ENCODE measurements at places on chromosomes 2 and 18.

DNA sequence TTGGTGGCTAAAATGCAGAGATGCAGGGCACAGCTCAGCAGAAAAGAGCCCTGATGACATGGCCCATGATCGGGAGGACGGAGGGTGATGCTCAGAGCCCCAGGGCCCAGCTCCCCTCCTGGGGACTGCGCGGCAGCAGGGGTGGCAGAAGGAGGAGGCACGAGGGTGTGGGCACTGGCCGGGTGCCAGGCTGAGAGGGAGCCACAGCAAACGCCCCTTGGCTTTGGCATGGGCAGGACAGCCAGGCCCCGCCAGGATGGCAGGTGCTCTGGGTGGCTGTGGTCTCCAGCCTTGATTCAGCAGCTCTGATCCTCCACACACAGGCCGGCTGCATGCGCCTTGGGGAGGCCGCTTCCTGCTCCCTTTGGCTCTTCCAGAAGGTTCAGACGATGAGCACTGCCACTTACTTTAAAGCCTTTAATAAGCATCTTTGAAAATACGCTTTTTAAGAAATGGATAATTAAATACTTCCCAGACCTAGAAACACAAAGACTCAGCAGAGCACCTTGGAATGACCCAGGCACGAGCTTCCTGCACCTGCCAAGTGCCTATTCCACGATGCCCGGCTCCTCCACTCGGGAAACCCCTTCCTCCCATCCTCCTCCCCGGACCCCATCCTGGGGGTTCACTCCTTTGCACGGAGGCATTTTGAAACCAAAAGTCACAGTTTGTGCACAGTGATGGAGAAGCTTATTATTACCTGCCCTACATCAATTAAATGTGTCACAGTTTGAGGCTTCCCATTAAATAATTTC lies 78.5 kb upstream of the SNTG2 start:
- no peak for DNase-seq

DNA sequence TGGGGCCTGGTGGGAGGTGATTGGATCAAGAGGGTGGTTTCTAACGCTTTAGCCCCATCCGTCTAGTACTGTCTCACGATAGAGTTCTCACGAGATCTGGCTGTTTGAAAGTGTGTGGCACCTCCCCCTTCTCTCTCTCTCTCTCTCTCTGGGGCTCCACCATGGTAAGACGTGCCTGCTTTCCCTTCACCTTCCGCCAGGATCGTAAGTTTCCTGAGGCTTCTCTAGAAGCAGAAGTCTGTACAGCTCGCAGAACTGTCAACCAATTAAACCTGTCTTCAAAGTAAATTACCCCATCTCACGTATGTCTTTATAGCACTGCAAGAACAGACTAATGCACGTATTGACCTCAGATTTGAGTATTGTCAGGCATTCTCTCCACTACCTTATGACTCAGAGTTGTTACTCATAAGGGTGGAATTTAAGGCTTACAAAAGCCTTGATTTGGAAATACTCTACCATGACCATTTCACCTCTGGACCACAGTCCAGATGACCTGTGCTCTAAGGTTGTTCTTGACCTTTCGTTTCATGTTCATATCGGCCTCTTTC lies 99.5 kb upstream of the AGAP1 start:
- DNase-seq = peak; percentile 87

- DNase-seq = peak; percentile 76
Measured at GRCh38 chr18:10304853-10305252, 149.6 kb upstream of the APCDD1 start.

- DNase-seq = no peak
Measured at GRCh38 chr2:58207189-58207588, 33.9 kb downstream of the FANCL start.

DNA sequence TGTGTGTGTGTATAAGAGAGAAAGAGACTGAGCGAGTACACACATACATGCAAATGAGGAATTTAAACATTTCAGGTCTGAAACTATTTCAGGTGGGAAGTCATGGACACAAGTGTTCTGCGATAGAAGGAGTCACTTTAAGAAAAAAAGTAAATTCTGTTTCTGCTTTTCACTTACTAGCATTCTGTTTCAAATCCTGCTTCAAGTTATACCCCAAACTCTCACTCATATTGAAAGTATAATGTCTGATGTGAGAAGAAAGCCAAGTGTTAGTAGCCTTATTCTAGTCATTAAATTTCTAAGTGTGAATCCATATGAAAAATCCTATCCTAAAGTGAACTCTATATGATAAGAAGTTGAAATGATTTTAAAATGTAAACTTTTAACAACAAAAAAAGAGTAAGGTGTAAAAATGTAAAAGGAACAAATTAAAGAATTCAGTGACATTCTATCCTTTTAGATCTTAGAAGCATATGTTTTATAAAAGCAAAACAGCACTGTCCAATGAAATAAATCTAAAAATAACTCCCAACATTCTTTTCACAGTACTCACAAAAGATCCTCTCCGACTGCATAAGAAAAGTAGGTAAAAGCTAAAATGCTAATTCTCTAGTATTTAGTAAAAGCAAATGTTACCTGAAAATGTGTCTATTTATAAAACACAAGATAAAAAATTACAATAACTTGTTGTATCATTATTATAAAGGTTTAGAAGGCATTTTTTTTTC lies 570.6 kb downstream of the ZEB2 start:
- DNase-seq = peak; percentile 68

DNA sequence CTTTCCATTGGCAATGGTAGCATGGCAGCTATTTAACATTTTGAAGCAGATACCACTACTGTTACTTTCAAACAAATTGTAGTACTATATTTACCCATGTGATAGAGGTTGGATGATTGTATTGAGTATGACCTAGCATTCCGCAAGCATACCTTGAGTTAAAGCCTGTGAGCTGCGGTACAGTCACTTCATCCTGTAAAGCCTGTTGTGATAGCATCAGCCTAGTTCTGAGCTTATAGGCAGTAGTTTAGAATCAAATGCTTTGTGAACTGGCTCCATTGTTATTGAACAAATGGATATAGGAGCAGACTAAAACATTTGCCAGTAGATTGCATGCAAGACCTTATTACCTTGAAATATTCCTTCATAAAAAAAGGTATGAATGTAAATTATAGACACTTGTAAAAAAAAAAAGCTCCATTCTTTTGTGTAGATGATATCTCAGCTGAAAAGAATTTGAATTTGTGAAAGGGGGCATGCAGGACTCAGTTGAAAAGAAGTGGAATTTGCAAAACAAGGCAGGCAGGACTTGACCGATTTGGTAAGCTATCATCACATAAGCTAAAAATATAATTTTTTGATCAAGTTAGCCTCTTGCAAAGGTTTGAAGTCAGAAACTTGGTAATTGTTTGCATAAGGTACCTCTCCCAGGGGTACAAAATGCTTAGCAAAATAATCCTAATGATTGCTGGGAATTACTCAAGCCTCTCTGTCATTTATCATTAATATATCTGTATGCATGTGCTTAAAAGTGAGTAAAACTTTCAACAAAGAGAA lies 138.5 kb upstream of the ITGA4 start:
- DNase-seq = no peak

All from HCEC 1CT (cell line).